ENCODE measurements at places on chromosomes 4 and X.

DNA sequence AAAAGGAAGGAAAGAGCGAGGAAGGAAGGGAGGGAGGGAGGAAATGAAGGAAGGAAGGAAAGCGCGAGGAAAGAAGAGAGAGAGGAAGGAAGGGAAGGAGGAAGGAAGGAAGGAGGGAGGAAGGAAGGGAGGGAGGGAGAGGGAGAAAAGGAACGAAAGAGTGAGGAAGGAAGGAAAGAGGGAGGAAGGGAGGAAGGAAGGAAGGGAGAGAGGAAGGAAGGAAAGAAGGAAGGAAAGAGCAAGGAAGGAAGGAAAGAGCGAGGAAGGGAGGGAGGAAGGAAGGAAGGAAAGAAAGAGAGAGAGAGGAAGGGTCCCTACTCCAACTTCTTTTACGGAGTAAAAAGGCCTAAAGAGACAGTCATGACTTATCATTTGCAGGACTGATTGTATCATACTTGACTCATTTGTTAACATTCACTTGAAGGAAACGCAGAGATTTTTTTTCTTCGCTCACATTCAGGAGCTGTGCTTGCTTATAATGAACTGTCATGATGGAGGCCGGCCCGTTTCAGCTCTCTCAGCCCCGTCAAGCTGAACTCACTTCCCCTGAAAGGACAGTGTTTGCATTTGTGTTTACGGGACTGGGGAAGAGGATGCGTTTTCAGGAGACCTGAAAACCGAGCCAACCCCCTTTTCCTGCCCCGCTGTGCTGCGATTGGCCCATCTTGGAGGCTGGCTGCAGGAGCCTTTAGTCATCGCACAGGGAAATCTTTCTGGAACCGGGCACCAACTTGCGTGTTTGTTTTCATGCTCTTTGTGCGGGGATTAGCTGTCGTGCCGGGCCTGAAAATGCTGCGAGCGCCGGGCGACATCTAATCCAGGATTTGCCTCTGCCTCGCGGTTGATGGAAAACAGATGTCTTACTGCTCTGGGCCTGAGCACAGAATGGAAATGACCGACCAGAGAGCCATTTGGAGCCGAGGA, 17.8 kb downstream of the TRIM2 start:
- peak; percentile 38 for DNase-seq

GRCh38 chr4:47598320-47598719, 113.2 kb downstream of the ATP10D start:
- no peak for DNase-seq

DNA sequence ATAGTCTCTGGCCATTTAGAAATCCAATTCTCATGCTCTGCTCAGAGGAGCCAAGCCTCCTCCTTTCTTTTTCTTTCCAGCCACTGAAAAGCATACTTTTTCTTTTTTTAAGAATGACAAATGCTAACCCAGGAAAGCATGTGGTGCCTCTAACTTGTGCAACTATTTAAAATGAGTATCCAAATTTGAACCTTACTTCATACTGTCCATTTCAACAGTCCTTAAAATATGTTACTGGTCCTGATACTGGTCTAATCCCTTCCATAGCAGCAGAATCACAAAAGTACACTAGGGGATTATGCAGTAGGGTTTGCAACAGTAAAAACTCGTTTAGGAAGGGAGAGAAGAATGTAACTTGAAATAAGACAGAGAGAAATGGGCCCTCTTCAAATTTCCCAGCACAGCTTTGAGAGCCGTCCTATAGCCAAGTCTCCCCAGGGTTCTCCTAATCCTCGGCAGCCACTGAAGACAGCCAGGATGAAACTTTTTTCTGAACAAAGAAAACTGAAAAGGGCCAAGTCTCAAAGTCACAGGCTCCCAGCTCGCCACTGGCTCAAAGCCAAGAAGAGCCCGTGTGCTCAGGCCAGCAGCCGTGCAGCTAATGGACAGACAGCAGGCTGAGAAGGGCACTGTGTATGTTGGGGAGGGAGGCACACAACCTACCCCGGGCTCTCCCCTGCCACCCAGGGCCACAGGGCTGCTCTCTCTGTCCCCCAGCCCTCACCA, 39.5 kb downstream of the GPC4 start:
- DNase-seq, result no peak

GRCh38 chr4:72896515-72896914, 173.0 kb downstream of the COX18 start:
- DNase-seq, result no peak

GRCh38 chr4:1554876-1555265, 129.2 kb downstream of the FAM53A start:
- DNase-seq, result no peak

DNA sequence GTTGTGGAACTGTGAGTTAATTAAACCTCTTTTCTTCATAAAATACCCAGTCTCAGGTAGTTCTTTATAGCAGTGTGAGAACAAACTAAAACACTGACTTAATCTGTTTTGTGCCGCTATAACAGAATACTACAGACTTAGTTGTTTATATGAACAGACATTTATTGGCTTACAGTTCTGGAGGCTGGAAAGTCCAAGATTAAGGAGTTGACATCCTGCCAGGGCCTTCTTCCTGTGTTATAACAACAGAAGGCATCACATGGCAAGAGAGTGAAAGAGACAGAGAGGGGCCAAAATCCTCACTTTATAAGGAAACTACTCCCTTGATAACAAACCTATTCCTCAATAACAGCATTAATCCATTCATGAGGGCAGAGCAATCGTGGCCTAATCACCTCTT, 42.5 kb upstream of the KCNIP4 start:
- no peak for DNase-seq

DNA sequence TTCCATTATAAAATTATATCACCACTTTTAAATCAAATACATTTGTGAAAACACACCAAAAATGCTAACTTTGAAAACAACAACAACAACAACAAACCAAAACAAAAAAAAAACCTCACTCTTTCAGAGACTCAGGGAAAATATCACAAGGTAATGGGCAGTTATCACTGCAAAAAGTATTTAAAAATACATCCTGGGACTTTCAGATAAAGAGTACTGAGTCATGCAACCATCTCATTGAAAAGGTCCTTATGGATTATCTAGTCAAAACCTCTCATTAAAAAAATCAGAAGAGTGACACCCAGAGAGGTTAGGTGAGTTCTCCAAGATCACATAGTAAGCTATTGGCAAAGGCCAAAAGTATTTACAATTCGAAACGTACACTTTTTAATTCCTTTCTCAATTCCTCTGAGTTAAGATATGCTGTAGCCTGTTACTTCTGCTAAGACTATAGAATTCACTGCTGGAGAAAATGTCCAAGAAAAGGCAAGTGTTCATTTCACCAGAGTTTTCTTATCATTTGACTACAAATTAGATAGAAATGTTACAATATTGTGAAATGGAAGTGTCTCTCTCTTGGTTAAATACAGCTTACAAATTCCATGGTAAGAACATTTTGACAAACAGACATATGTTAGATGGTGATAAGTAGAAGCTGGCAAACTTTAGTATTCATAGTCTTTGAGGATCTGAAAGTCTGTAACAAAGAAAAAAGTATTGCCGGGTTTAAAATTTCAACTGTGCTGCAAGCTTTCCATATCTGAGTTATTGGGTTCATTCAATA, 9.3 kb downstream of the STX18 start:
- no peak for DNase-seq

DNA sequence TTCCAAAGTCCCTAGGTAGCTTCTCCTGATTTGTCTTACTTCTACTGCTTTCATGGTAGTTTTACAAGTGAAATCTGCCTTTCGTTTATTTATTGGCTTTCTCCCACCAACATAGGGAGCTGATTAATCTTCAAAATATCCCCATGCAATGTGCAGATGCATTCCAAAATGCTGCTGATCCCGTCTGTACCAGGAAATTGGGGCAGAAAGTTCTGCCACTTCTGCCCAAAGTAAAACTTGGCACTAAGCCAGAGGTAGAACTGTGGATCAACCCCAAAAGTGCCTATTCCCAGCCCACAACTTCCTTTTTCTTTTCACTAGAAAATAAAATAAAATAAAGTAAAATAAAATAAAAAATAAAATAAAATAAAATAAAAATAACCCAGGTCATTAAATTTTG, 47.3 kb upstream of the PPARGC1A start:
- DNase-seq, result no peak

DNA sequence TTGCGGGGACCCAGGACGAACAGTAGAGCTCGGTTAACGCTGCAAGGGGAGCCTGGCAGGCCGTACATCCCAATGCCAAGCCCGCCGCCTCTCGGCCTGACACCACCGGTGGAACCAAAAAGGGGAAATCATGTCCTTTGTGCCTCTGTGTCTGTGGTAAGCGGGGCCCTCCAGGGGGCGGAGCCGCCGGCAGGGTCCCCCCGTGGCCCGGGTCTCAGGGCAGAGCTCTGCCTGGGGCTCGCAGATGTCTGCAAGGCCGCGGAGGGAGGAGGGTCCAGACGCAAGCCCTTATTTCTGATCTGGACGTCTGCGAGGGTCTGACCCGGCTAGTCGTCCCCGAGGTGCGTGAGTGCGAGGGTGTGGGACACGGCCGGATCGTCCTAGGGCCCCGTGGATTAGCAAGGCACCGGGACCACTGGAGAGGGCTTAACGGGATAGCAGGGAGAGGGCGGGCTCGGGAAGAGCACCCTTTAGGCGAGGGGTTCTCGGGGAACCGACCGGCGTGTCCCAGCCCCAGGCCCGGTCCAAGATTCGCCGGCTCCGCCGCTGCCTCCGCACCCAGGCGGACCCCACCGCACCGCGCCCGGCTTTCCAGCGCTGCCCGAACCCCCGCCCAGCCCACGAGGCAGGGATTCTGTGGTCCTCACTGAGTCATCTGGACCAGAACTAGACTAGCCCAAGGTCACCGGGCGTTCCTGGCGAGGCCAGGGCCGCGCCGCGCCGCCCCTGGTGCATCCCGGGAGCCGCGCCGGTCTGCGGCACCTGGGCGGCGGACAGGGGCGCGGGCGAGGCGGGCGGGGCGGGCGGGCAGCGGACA, 863 bp upstream of the FAM193A start:
- peak; percentile 46 for DNase-seq

GRCh38 chrX:151789179-151789800, 54.7 kb downstream of the CNGA2 start:
- no peak for DNase-seq

GRCh38 chrX:148417934-148418333, 82.5 kb upstream of the AFF2 start:
- no peak for DNase-seq

DNA sequence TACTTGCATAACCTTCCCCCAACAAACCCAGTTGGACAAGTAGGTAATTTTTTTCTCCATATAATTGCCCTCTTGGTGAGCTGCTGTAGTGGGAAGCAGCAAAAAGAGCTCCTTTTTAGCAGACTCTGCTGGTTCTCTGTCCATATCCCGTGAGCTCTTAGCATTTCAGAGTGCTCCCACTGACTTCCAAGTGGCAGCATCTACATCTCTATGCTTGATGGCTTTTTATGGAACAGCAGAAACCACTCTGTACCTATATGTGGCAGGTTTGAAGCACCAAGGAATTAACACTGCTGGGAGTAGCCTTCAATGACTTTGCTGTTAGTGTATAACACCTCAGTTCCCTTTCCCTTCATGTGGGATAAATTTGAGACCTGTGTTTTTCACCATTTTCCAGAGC, 168.4 kb upstream of the NHS start:
- no peak for DNase-seq

DNA sequence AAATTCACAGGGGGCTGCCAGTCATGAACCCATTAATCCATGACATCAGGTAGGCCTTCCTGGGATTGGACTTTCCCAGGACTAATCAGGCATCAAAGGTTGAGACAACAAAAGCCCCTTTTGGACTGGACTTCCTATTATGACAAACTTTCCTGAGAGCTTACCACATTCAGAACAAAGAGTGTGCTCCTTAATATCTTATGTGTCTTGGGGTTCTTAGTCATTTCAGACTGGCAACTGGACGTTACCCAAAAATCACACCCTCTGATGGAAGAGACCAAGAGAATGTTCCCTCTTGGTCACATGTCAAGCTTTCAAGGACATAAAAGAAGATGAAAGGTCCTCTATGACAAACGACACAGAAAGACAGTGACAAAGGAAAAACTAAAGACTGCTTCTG, 31.6 kb upstream of the PPP1R2C start:
- DNase-seq, result no peak

- peak; percentile 74 for DNase-seq
Observed at GRCh38 chr4:26197018-26197779, 123.6 kb upstream of the RBPJ start.

DNA sequence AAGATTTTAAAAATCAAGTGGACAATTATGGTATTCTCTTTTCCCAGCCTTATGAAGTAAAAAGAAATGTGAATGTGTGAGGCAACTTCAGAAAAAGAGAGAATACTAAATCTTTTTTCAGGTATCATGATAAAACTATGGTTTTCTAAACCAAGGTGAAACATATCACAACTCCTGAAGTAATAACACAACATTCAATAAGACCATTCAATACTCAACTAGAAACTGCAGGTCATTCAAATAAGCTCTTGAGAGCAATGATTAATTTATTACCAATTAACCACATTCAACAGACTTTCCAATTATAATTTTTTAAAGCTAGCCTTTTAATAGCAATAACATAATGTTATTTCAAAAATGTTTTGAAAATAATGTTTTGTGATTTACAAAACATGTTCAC, 35.8 kb downstream of the SLC10A7 start:
- no peak for DNase-seq

- no peak for DNase-seq
Observed at GRCh38 chrX:48753708-48754228, 7.8 kb upstream of the GLOD5 start.

DNA sequence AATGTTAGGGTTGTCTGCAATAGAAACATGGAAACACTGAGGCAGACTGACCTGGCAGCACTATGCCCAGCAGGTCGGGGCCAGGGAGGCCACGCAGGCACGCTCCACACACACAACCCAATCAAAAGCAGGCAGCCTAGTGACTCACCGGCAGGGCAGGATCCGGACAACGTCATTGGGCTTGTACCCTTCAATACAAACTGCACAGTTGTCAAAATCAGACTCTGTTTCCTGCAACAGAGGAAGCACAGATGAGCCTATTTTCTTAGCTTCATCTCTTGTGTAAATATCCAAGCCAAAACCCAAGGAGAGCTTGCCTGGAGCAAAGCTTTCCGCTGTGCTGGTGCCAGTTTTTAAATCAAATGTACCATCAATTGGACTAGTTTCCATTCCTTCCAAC, 185.8 kb downstream of the RNF150 start:
- no peak for DNase-seq

DNA sequence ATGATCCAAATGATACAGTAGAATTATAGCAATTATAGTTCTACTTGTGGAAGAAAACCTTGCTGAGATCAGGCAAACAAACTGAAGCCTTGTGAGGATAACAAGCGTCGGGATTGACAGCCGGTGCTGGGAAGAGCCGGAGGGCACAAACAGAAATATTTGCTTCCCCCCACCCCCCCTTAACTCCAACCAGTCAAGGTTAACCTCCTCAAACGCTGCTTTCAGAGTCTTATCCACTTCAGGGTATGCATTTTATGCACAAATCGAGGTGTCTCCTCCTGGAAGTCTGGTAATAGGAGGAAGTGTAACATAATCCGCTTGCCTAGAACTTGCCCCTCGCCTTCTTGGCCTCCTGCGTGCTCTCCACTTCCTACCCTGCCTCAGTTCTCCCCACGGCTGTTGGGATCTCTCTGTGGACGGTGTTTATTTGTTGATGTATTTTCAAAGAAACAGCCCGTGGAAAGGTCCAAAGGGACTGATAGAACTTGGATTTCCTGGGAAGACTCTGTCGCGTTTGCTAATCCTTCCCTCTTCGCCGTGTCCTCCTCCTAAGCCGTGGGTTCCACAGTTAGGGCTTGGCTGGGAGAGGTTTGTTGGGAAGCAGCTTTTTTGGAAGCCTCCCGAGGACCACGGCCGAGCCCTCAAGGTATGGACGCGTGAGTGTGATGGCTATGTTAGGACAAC, 4.1 kb upstream of the ARX start:
- DNase-seq, result no peak

- DNase-seq, result no peak
Observed at GRCh38 chr4:70747874-70748273, 26.1 kb downstream of the RUFY3 start.

- no peak for DNase-seq
Observed at GRCh38 chrX:112672788-112673560, 6.8 kb downstream of the LHFPL1 start.
